ENCODE measurements at places on chromosomes 4 and X.

- no peak for DNase-seq
Measured at GRCh38 chr4:154030152-154030551, 241.3 kb upstream of the SFRP2 start.

- DNase-seq = no peak
Measured at GRCh38 chrX:10508891-10509290, 111.5 kb downstream of the MID1 start.

- no peak for DNase-seq
Measured at GRCh38 chr4:123476089-123476488, 79.5 kb downstream of the SPRY1 start.

GRCh38 chr4:187444061-187444460 is 551.5 kb upstream of the ZFP42 start:
- no peak for DNase-seq

DNA sequence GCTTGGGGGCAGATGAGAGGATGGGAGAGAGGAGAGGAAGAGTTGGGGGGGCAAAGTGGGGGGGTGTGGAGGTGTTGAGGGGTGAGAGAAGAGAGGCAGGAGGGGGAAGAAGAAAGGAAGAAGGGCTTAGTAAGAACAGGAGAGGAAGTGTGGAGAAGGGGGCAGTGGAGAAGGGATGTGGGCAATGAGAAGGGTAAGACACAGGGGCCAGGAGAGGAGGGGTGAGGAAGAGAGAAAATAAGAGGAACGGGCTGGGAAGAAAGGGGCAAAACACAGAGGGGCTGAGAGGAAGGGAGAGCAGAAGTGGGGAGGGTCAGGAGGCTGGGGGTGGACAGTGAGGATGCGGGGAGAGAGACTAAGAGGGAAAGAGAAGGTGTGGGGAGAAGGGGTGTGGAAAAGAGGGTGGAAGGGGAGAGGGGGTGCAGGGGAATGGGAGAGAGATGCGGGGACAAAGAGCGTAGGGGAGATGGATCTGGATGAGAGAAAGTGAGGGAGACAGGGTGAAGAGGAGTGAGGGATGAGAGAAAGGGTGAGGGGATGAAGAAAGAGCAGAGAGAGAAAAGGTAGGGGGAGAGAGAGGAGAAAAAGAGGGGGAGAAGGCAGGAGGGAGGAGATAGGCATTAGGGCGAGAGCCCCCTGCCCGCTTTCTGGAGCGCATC is 12.9 kb downstream of the SH3KBP1 start:
- no peak for DNase-seq

- no peak for DNase-seq
Measured at GRCh38 chrX:147891896-147892295, 19.8 kb upstream of the FMR1 start.

DNA sequence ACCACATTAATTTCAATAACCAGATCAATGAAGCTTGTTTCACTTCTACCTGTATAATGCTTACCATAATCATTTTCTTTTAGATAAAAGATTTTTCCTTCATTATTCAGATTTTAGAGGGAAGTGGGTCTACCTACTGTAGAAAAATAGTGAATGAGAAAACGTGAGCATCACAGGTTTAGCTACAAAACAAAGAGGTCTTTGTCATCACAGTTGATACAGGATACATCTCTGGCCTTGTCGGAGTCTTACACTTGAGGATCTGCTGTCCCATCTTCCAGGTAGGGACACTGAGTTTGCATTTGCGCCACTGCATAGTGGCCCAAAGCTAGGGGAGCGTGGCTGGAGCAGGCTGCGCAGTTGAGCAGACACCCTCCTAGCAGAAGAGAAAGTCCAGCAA is 710 bp downstream of the CLDN24 start:
- DNase-seq = no peak

DNA sequence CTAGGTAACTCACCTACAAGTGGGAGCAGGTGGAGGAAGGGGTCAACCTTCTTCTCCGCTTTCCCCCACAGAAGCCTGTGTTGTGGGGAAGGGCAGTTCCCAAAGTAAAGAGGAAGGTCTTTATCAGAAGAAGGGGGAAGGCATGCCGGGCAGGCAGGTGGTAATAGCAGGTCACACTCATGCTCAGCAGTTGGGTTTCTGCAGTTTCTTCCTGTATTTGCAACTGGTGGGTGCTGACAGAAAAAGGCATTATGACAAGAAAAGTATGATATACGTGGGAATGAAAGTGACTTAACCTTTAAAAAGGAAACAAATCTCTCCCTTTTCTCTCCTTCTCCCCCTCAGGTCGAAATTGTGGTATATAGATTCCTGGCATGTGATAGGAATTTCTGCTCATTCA is 3.7 kb downstream of the MTMR1 start:
- DNase-seq = peak; percentile 23

DNA sequence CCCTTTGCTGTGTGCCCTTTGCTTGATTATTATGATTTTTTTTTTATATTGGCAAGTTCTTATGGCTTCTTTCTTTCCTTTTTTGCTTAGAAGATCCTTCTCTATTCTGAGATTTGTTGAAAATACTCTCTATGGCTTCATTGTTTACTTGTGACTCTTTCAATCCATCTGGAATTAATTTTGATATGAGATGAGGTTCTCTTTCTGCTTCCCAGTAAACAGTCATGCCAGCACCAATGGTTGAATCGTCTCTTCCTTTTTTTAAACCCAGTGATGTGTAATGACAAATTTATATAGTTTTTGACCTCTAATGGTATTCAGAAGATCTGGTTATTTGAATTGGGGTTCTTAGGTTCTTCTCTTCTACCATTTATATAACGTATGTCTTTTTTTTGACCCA is 121.8 kb downstream of the ARHGAP10 start:
- DNase-seq = no peak

GRCh38 chr4:154485127-154485773 is 6.3 kb downstream of the DCHS2 start:
- DNase-seq = no peak

DNA sequence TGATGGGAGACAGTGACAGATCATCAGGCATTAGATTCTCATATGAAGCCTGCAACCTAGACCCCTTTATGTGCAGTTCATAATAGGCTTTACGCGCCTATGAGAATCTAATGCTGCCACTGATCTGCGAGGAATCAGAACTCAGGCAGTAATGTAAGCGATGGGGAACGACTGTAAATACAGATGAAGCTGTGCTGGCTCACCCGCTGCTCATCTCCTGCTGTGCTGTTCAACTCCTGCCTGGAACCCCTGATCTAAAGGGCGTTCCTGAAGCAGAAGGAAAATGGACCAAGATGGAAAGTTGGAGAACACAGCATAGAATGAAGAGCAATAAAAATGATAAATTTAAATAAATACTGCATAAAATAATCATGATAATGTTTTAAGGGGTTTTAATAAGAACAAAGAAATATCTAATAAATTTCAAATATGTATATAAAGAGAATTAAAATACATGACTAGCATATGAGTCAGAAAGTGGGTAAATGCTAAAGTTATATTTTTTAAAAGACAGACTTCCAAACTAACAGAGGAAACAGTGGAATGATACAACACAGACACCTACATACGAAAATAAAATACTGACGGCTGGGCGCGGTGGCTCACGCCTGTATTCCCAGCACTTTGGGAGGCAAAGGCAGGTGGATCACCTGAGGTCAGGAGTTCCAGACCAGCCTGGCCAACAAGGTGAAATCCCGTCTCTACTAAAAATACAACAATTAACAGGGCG is 59.2 kb downstream of the RBM47 start:
- no peak for DNase-seq

DNA sequence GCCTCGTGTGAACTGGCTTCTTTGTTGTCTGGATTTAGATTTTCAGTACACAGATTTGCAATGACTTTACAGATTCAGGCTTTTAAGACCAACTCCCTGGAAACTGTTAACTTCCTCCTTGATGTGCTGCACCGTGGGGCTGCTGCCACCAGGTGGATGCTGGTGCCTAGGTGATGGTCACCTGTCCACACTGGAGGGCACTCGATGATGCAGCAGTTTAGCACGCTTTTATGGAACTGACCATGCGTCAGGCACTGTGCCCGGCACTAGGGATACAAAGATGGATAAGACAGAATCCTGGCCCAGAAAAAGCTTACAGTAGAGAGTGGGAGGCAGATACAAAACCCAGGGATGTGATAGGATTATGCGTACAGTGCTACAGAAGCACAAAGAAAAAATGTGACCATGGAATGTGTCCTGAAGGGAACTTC is 180.7 kb downstream of the CEP135 start:
- DNase-seq = peak; percentile 8

GRCh38 chr4:98484031-98484430 is 174.4 kb downstream of the TSPAN5 start:
- DNase-seq = no peak

- DNase-seq = no peak
Measured at GRCh38 chr4:41070516-41071281, 143.6 kb downstream of the APBB2 start.

GRCh38 chrX:16756724-16757123 is 29.5 kb upstream of the TXLNG start:
- DNase-seq = no peak

- no peak for DNase-seq
Measured at GRCh38 chrX:37330642-37331041, 18.5 kb upstream of the PRRG1 start.

DNA sequence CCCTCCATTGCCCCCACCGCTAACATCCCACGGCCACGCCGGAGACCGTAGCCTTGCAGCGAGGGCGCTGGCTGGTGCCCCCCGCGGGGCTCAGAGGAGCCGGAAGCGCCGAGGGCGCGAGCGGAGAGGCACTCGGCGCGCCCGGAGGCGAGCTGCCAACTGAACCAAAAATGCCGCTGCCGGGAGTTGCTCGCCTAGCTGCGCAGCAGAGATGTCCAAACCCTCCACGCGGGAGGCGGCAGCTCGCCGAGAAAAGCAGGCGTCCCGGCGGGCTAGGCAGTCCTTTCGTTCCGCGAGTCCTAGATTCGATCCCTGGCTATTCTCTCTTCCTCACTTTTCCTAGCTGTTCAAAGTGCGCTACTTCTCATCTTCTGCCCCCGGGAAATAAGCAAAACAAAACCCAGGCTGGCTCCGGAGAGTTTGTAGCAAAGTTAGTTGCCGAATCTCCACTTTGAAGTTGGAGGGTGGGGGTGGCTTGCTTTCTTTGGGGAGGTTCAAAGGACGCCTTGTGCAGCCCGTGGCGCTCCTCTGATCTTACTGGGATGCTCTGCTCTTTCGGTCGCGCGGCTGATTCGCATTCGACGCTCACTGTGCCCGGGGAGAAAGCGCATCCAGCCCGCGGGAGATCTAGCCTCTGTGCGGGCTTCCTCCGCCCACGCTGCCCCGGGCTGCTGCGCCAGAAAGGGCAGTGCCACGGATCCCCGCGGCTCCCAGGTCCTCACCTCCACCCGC is 723 bp downstream of the NKX6-1 start:
- no peak for DNase-seq

- no peak for DNase-seq
Measured at GRCh38 chr4:24209906-24210305, 320.1 kb upstream of the PPARGC1A start.

GRCh38 chr4:76881375-76881774 is 16.6 kb downstream of the SOWAHB start:
- DNase-seq = no peak

DNA sequence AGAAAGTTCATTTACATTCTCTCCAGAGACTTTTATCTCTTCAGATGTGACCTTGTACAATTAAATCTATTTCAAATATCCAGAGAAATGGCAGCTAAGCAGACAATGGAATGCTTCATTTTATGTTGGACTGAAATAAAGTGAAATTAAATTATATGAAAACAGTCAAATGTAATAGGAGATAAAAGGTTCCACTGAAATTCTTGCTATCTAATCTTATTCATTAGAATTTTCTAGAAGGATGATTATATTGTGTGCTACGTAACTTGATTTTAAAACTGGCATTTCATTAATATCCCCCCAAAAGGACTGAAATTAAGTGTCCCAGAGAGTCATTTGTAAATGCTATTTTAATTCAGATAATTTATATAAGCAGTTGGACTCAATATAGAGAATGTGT is 646.9 kb upstream of the GALNT7 start:
- no peak for DNase-seq

DNA sequence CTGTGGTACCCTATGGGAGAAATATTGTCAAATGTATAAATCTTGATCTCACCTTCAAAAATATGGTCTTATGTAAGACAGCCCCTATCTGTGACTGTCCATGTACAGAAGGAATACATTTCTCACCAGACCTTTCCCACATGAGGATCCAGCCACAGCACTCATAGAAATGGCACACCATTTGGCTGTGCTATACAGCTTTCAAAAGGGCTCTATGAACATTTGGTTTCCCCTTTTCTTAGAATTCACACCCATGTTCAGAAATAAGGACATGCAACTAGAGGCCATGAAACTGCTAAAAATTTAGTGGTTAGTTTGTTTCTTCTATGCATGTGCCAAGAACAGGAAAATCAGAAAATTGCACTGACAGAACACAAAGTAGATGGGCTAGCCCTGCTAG is 62.7 kb downstream of the ANTXR2 start:
- peak; percentile 52 for DNase-seq

DNA sequence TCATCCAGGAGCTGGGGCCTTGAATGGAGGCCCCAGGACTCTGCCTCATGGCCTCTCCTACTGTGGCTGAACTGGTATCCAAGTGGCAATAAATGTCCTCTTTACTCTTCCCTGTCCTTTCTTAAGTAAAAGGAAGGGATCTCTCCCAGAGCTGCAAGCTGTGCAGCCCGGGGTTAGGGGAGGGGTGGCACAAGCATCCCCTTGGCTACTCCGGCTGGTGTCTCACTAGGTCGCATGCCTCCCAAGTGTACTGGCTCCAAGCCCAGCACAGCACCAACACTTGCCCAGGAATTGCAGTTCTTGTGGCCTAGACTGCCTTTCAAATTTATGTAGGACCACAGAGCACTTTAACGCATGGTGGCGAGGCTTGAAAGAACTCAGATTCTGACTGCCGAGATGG is 44.7 kb upstream of the MED14 start:
- DNase-seq = no peak

- no peak for DNase-seq
Measured at GRCh38 chrX:84453351-84454246, 48.7 kb downstream of the HDX start.

GRCh38 chrX:23603501-23603900 is 63.8 kb upstream of the PRDX4 start:
- no peak for DNase-seq

DNA sequence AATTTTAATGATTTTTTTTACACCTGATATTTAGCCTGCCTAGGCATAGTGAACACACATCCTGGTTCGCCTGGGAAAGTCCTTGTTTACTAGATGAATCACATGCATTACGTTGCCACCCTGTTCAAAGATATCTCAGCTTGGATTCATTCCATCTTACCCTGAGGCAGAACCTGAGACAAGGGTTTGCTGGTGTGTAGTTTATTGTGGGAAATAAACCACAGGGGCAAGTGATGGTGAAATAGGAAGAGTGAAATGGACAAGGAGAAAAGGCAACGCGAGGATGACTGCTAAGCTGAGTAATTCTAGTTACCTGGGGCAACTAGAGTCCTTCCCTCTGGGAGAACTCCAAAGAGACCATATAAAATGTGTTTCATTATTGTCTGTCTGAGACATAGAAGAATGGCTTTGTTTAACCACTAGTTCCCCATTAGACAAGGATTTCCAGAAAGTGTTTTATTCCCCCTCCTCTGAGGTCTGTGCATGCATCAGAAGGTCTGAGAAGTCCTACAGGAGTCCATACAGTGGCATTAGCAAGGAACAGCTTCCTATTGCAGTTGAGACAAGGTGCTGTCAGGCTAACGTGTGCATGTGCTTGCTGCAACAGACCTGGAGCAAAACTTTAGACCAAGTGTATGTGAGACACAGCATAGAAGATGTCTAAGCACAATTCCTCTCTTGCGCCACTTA is 797.3 kb upstream of the FRG1 start:
- no peak for DNase-seq

Measured in activated CD4-positive, alpha-beta T cell treated with anti-CD3 and anti-CD28 coated beads, Interleukin-10, Interleukin-2, amounts not matched to agents 100 ng/mL and 50 ng/mL, durations not matched to agents 16 hours and 8 hours (primary cell).